Activated CD4-positive, alpha-beta T cell treated with anti-CD3 and anti-CD28 coated beads for 36 hours (primary cell): ENCODE measurements at places on chromosomes 13 and 19. TPM values are rescaled to one million over a fixed set of nuclear protein-coding genes. Genes with fewer than 3 reads are reported as not detected.

SLC10A2 gene
- total RNA-seq = not detected

SULT2B1 gene
- not detected for total RNA-seq

SLC44A2 gene
- 105 TPM for total RNA-seq

COX7A1 gene
- total RNA-seq = not detected

GRCh38 chr13:93004919-93005318, 221.7 kb upstream of the GPC6 start:
- DNase-seq = no peak

DNA sequence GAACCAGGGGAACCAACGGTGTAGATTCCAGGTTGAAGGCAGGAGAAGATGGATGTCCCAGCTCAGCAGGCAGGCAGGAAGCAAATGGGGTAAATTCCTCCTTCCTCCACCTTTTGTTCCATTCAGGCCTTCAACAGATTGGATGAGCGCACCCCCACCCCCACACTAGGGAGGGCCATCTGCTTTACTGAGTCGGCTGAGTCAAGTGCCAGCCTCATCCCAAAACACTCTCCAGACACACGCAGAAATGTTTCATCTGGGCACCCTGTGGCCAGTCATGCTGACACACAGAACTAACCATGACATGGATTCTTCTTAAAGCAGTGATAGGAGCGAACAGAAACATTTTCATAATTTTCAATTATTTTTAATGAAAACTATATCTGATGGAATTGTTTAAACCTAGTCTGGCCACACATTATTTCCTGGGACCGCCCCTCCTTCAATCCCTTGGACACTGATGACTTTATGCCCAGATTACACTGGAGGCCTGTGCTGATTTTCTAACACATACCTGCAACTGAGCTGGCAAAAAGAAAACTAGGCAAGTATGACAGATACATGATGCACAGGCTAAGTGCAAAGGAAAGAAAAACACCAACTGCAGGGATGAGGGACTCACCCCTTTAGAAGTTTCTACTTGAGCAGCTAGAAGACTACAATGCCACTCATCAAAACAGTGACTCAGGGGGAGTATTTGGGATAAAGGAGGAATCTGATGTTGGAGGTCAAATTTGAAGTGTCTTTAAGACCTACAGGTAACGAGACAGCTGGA, 154.2 kb downstream of the TNFRSF19 start:
- DNase-seq = no peak

GRCh38 chr19:58479303-58479702, 3.2 kb downstream of the ZNF446 start:
- DNase-seq = no peak

- DNase-seq = no peak
Measured at GRCh38 chr19:36110487-36111199, at the start of gene OVOL3. Gene OVOL3 (plus strand): TSS chr19:36111143. CDS start chr19:36111203, 60 bp downstream.

DNA sequence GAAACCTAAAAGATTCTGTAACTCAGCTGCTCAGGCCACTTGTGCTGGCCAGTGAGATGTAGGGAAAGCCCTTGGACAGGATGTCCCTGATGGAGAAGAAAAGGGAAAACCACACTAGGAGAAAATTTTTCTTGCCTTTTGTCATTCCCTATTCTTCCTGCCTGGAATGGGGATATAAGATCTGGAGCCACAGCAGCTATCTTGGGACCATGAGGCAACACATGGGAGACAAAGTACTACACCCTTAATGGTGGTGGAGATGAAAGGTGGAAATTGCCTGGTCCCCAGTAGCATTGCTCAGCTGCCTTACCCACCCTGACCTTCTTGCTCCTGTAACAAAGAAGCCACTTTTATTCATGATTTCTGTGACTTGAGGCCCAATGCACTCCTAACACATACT, 9.4 kb downstream of the RSPH6A start:
- no peak for DNase-seq
